GF-D8 (cell line): ENCODE measurements at places on chromosomes 11 and 22.

GRCh38 chr11:12441231-12441861 lies 64.0 kb downstream of the PARVA start:
- DNase-seq, result no peak

GRCh38 chr11:105799728-105800462 lies 190.0 kb downstream of the GRIA4 start:
- no peak for DNase-seq

DNA sequence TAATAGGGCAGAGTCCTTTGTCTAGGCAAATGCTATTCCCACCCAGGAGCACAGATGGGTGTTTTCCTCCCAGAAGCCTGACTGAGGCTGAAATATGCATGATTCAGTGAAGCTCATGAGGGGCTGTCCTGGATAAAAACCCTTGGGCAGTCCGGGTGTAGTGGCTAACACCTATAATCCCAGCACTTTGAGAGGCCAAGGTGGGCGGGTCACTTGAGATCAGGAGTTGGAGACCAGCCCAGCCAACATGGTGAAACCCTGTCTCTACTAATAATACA lies 48.6 kb upstream of the LMO2 start:
- no peak for DNase-seq

DNA sequence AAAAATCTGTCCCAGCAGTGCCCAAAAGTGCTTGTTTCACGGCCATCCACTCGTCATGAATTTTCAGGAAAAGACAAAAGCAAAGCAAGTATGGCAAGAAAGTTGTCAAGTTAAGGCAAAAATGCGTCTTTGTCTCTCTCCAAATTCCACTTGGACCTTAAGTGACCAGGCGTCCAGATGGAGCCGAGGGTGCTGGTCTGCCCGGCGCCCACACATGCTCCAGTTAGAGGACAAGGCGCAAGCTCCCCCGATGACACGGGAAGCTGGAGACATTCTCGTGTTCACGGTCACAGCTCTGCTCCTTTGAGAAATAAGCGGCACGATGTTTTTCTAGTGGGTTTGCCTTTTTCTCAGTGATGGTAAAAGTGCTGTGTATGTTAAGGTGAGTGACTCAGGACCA lies 219.0 kb downstream of the BRD1 start:
- DNase-seq, result no peak

DNA sequence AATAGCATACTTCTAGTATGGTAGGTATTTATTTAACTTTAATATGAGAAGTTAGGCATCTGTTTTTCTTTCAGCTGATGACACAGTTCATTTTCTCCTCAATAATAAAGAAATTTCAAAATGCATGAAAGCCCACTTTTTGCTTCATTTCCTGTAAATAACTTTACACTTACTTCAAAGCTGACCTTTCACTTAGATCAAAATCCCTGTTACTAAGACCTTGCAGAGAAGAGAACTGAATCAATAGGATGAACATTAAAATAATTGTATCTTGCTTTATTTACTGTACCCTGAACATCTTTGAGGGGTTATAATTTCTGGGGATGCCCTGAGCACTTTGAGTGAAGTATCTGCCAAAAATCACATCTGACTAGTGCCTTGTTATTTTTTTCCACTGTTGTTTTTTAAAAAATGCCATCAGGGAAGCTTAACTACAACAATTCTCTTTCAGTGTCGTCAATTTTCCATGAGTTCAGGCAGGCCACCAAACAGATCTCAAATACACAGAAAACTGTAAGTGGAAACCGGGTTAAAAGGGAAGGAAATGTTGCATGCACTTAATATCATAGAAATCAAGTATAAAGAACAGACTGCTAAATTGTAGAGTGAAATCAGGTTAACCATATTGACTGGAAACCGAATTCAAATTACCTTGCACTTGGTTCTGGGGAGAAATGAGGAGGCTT lies 206.2 kb downstream of the MAML2 start:
- DNase-seq, result no peak
